ENCODE measurements at places on chromosomes 4 and X.
A peak's percentile ranks its signal among the peaks of the same experiment; 100 is the strongest.

DNA sequence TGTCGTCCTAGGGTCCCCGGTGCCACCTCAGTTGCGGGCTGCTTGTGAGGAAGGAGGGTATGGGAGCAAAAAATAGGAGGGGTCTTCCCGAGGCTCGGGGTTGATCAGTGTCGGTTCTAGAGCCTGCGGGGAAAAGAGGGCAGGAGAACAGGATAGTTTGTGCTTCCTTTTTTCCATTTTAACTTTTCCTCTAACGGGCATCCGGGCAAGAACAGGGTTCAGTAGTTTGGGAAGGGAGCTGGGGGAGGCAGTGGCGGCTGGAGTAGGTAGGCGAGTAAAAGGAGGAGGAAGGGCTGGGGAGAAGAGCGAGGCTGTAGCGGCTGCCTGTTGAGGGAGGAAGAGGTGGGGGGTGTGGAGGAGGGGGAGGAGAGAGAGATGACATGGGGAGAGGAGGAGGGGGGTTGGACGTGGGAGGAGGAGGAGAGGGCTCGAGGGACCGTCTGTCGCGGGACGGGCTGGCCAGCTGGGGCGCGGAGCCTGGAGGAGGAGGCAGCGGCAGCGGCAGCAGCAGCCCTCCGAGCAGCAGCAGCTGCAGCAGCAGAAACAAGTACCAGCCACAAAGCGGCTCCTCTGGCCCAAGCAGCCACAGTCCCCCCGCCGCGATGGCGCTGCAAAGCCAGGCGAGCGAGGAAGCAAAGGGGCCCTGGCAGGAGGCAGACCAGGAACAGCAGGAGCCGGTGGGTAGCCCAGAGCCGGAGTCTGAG is at the start of gene SLC16A2:
Gene SLC16A2, plus strand, starts transcription at position 458 of the 704 bp plus-strand sequence. Its CDS starts 145 bp downstream, at position 603.
- peak; percentile 65 for DNase-seq

DNA sequence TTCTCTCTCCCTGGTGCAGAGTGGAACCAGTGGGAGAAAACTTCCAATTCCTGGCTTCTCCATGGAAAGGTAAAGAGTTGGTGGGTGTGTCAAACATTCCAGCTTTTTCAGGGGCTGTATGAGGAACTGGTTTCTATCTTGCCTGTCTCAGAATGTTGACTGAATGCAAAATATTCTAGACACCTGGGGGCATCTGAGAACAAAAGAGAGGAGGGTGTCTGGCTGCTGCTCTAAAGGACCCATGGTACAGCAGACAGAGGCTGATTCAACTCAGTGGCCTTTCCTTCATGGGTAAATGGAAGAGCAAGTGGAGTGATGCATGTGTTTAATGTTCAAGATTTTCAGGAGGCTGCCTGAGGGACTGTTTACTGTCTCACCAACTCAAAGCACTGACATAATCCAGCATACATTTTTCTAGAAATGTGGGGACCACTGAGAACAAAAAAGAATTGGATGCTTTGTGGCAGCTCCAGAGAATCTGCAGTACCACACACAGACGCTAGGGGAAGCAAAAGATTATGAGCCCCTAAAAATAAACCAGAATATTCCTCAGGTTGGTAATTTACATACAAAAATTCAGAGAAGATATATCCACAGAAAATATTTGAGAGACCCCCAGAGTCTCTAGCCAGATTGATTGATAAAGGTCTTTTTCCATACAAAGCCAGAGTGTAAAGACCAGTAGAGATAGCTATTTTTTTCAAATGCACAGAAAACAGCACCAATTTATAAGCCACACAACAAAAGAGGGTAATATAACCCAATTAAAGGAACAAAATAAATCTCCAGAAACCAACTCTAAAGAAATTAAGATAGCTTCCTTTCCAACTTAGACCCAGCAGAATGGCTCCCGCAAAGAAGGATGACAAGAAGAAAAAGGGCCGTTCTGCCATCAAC is 48.0 kb upstream of the STARD8 start:
- no peak for DNase-seq

DNA sequence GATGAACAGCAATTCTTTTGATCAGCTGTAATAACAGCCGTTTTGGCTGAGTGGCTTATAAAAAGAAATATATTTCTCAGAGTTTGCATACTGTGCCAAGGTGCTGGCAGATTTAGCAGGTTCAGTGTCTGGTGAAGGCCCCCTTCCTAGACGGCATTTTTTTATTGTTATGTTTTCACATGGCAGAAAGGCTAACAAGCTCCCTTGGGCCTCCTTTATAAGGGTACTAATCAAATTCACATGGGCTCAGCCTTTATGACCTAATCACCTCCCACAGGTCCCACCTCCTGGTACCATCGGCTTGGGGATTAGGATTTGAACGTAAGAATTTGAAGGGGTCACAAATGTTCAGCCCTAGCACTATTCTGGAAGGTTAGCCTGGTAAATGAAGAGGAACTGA is 431.9 kb downstream of the SPOCK3 start:
- no peak for DNase-seq

DNA sequence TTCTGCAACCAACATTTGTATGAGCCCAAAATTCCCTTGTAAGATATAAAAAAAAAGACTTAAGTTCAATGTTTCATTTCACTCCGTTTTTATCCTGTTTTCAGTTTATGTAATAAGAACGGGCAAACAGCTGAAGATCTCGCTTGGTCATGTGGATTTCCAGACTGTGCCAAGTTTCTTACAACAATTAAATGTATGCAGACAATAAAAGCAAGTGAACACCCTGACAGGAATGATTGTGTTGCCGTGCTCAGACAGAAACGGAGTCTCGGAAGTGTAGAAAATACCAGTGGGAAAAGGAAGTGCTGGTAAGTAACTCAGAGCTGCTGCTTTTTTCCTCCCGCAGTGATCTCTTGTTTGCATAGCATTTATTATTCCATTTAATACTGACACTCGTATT is 2.8 kb downstream of the ANKRD37 start:
- DNase-seq, result no peak

DNA sequence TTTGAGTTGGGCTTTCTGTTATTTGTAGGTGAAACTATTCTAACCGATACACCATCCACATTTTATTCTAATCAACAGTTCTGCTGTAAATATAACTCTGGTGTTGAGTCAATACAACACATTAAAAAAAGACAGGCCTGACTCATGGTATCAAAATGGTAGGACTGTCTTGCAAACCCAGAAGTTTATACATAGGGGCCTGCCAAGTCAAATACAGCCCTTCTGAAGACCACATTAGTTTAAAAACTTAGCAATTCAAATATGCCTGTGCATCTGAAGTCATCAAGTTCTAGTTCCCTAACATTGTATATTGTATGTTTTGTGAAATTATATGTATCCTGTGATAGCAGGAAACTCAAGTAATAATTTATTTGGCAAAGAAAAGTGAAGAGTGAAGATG is 24.4 kb upstream of the PDE5A start:
- no peak for DNase-seq

DNA sequence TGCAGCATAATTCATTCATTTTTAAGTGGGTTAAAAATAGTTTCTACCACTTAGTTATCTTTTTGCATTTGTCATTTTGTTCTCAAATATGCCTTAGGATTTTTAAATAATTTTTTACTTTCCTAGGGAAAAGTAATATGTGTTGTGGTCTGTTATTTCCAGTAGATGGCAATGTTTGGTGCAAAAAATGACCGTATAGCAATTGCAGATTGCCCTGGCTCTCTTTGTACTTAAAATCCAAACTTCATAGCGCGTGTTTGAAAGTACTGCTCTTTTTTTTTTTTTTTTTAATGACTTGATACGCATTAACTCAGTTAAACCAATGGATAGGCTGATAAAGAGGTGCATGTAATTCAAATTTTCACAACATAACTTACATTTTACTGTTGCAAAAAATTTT is 74.4 kb upstream of the RBMX start:
- no peak for DNase-seq

DNA sequence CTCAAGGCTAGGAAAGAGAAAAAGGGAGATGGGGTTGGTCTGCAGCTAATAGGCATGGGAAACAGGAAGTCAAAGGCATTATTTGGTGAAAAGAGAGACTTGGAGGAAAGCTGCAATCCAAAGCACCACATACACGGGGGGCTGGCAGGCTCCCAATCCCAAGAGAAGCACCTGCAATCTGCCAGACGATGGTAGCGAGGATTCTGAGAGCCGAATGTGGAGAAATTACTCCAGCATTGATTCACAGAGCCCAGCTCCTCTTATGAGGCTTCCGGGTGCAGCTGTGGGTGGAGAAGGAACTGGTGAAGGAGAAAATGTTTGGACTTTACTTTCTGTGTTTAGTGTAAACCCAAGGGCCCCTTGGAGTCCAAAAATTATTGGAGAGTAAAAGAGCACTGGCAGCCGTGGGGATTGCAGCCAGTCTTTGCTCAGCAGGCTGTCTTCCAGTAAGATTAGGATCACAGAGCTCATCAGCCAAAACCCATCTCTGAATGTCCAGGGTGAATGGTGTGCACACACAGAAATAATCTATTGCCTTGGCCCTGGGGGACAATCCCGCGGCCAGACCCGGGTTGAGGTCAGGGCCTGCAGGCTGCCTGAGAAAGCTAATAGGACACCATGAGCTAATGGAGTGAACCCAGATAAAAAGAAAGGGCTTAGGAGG is 197.6 kb downstream of the KIT start:
- no peak for DNase-seq

DNA sequence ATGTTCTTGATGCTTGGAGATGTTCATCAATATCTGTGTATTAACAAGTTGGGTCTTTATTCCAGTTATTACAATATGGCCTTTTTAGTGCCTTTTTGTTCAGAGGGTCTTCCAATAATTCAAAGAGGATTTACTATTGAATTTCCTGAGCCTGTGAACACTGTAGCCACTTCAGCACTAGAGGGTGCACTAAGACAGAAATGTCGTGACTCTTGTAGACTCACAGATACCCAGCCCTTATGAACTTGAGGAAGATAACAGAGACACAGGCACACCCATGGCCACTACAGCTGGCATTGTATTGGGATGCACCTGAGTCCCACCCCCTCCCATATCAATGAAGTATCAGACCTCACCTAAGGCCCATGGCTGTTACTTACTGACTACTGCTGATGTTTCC is 54.4 kb upstream of the ACTRT1 start:
- DNase-seq, result no peak

GRCh38 chr4:145287351-145287750 is 107.0 kb upstream of the OTUD4 start:
- no peak for DNase-seq

- no peak for DNase-seq
Measured at GRCh38 chrX:107978707-107979307, 3.4 kb downstream of the TEX13B start.

DNA sequence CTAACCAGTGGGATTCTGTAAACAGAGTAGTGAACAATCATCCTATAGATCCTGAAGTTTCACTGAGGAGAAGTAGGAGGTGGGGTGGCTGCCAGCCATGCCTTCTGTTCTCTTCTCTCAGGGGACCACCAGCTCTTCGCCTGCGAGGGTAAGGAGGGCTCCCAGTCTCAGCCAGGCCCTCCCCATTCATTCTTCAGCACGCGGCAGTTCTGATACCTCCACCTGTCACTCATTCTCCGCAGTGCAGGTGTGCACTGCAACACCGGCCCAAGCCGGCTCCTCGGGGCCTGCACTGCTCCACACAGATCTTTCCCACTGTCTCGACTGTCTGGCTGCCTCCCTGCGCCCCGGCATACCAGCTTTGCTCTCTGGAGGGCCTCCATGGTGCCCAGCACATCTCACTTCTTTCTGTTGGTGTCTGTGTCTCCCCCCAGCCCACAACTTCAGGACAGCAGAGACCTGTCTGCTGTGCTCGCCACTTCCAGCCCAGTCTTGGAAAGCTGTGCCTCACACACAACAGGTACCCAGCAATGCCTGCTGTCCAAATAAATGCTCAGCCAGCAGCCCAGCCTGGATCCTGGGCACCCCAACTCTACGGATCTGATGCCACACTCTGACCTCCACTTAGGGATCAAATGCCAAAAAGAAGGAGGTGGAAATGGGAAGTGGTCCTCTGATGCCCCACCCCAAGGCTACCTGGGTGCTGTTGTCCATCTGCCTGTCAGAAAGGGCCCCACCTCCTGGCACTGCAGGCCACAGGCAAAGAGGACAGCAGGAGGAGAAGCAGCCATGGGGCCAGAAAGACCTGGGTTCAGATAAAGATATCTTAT is 29.0 kb downstream of the ACOX3 start:
- no peak for DNase-seq
